ENCODE measurements at places on chromosomes 4 and X.

- no peak for DNase-seq
Measured at GRCh38 chr4:10203851-10204250, 87.3 kb upstream of the WDR1 start.

DNA sequence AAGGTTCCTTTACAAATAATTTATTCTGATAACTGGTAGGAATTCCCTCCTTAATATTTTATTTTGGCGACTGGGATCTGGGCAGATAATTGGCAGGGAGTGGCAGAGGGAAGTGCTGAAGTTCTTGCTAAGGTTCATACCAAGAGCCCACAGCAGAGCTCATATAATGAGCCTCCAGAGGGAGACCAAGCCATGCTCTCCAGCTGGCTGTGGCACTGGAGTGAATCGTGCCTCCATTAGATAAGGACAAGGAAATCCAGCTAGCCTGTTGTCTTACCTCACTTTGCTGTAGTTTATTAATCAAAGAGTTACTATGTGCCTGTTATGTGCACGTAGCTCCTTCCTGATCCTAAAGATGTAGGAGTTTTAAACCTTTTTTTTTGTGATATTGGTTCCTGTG lies 1.3 kb downstream of the ASB12 start:
- DNase-seq: no peak

DNA sequence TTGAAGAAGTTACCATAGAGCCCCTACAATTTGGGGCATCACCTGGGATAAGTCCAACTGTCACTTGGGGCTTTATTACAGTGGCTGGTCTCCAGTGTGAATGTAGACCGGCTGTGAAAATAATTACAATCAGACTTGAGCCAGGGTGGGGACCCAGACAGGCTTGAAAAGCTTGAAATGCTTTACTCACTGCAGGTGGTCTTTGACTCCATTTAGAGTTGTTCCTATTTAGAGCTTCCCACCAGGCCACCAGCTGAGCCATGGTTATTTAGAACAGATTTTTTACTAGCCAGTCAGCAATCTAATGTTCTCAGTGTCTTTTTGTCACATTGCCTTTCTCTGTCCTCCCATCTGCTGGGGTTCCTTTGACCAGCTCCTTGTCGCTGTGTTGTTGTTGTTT lies 5.7 kb downstream of the ARHGAP10 start:
- DNase-seq: no peak

- DNase-seq: no peak
Measured at GRCh38 chrX:8377041-8377440, 87.6 kb upstream of the VCX3B start.

GRCh38 chr4:56786955-56787354 lies 34.5 kb downstream of the SPINK2 start:
- no peak for DNase-seq

DNA sequence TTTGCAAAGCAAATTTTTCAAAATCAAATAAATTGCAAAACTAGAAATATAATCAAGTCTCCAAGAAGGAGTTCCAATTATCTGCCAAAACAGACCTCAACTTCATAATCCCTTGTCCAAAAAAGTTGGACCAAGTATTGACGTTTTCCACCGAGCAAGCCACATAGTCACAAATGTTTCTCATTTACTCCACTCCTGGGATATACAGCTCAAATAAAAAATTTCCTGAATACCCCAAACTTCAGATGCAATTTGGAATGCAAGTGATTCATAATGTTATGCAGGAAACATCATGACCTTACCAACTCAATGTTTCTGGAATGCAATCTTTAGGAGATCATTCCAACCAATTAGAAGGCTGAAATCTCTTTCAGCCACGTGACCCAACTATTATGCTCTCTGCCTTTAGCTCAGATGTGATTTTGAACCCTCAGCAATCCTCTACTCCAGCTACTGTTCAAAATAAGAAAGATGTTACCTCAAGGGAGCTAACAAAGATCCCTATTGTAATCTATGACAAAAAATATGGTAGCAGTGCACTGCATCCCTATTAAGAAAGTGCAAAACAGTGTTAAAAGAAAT lies 72.4 kb downstream of the PRDM5 start:
- no peak for DNase-seq

DNA sequence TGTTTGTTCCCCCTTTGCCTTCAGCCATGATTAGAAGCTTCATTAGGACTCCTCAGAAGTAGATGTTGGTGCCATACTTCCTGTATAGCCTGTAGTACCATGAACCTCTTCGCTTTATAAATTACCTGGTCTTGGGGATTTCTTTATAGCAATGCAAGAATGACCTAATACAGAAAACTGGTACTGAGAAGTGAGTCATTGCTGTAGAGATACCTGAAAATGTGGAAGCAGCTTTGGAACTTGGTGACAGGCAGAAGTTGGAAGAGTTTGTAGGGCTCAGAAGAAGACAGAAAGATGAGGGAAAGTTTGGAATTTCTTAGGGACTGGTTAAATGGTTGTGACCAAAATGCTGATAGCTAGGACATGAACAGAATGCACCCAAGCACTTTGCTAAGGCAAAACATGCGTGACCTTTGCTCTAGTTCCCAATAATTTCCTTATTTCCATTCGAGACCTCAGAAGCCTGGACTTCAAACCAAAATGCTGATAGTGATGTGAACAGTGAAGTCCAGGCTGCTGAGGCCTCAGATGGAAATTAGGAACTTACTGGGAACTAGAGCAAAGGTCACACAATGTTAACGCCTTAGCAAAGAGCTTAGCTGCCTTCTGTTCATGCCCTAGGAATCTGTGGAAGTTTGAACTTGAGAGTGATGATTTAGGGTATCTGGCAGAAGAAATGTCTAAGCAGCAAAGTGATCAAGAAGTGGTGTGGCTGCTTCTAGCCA lies 3.0 kb upstream of the USP46 start:
- no peak for DNase-seq

DNA sequence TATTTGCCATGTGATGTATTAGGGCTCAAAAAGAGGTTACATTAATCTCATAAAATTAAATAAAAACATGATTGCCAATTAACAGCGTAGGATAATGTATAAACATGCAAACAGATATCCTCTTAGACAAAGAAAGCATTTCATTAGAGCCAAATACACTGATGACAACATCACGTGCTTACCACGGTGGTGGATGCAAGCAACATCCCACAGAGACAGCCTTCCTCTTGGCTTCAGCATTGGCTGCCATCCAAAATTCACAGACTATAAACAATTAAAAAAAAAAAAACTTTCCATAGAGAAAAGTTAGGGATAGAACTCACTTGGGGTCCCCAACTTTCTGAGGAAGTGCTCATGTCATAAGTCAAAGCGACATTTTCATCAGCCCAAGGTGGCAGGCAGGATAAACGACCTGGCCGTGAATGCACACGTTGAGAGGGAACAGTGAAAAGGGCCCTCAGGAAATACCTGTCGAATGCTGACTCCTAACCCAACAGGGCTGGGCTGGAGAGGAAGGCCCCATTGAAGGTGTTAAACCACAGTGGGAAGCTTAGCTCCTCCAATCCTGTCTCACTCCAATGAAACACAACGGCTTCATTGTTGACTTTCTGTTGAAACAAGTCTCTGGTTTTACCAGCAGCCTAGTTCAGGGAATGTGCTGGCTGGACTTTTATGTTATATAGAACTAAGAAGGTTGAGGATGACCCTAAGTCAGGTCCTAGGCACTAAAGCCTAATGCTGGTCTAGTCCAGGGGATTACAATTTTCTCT lies 48.4 kb downstream of the IDS start:
- DNase-seq: no peak

- DNase-seq: no peak
Measured at GRCh38 chr4:9849538-9849920, 68.1 kb downstream of the DRD5 start.

GRCh38 chrX:96440941-96441340 lies 243.7 kb upstream of the DIAPH2 start:
- DNase-seq: no peak

DNA sequence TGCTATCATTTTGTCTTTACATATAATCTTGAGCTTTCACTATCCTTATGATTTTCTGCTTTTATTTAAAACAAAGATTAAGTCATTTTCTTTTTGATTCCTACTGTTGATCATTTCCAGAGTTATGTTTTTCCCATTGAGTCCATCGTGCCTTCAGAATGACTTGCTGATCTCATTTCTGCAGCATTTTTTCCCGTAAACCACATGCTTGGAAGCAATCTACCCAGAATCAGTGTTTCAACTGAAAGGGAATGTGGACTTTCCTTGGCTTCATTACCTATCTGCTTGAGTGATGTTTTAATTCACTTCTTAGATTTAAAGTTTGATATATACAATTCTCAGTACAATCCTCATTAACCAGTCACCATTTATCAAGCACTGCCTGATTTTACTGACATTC lies 192.4 kb upstream of the FSTL5 start:
- DNase-seq: no peak

DNA sequence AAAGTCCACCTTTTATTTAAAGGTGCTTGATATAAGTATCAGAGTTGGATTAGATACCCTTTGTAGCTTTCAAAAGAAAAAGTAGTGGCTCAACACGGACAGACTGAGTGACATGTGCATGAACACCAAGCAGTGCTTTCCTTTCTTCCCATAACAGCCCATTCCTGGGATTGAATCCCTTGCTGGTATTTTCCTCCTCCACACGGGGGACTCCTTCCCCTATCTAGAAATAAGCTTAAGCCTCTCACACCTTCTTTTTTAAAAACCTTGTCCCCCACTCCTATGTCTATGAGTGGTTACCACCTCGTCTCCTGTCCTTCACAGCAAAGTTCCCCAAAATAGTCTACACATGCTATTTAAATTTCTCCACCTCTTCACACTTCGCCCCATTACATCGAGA lies 5.1 kb downstream of the AP1S2 start:
- DNase-seq: no peak

GRCh38 chr4:101670897-101671296 lies 119.6 kb upstream of the BANK1 start:
- no peak for DNase-seq

DNA sequence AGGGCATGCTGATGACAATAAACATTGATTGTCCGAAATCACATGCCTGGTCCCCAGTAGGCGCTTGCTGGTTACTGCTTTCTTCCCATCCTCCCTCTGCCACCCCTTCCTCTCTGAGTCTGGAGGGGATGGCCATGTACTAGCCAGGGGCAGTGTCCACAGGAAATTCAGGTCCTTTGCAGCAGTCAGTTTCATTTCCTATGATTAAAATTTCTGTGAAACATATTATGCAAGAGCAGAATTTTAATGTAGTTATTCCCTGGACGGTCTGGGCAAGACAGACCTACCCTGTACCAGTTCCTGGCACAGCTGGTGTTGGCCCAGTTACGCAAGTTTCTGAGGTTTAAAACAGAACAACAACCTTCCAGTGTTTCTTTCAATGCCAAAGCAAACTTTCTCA lies 28.2 kb upstream of the TLR2 start:
- no peak for DNase-seq

DNA sequence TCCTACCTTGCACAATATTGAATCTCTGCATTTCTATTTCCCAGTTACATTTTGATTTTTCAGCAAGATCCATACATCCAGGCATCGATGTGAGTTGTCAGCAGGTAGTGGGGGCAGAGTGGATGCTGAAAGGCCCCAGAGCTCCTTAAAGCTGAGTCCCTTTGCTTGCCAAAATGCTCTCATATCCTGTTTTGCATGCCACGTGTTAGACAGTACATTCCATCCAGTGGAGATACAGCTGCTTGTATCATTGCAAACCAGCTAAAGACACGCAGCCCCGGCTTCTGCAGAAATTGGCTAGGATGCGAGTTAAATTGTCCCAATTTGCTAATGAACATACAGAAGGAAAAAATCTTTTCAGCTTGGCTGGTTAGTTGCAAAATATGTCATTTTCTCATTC lies 179.6 kb upstream of the MXRA5 start:
- no peak for DNase-seq

DNA sequence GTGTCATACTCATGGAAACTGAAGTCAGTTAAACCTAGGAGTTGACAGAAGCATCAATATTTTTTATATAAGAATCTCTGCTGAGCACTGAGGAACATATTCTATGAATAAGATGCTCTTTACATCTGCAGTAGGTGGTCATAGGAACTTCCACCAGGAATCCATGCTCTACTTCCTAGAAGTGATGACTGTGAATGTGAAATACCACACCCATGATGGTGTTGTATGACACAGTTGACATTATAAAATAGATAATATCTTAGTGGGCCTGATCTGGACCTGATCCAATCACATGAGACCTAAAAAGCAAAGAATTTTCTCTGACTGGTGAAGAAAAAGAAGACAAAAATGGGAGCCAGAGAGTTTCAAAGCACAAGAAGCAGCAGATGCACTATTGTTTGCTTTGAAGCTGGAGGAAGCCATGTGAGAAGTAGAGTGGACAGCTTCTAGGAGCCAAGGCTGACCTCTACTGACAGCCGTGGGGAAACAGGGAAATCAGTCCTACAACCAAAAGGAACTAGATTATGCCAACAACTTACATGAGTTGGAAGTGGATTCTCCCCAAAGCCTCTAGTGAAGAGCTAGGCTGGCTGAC lies 68.6 kb upstream of the HS3ST1 start:
- no peak for DNase-seq

GRCh38 chr4:133638751-133639150 lies 489.7 kb downstream of the PCDH10 start:
- DNase-seq: no peak

- DNase-seq: no peak
Measured at GRCh38 chrX:47430925-47431324, 52.1 kb downstream of the ZNF41 start.

DNA sequence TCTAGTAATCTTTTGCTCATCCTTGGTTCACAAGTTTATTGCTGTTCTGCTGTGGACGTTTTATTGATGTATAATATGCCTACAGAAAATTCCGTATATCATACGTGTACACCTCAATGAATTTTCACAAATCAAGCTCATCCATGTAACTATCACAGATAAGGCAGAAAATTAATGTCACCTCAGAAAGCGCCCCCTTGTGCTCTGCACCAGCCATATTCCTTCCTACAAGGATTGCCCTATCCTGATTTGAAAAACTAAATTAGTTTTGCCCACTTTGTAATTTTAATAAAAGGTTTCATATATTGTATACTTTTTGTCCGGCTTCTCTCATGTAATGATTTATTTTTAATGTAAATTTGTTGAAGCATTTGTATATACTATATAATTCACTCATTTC lies 390.8 kb downstream of the ADGRL3 start:
- DNase-seq: no peak

GRCh38 chr4:3115637-3116270 lies 41.3 kb downstream of the HTT start:
- no peak for DNase-seq

DNA sequence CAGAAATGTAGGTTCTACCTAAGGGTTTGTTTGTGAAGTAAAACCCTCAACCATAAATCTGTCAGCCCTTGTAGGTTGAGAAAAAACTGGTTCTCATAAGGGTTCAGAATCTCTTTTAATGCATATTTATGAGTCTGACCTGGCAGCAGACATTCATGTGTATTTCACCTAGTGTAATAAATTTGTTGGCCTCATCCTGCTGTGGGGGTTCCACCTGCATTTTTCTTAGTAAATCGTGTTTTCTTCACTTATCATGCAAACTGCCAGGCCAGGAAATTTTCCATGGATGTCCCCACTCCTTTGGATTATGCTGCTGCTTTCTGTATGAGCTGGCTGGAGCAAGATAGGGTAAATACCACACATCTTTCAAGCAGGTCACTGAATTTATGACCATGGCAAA lies 42.4 kb downstream of the KLHL13 start:
- no peak for DNase-seq
